Vagina (tissue), 2 donors: ENCODE measurements at places on chromosomes 11 and 22.

DNA sequence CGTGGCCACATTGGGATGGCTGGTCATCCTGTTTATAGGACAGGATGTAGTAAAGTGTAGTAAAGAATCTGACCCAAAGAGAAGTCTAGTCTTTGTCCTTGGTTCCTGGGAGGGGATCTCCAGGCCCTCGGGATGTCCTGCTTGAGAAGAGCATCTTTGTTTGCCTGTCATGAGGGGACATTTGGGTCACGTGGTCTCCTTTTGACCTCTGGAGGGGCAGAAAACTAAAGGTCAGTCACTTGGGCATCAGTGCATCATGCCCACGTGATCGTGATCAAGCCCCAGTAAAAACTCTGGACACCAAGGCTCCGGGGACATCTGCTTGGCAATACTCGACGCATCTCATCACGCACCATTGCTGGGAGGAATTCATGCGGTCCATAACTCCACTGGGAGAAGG lies 9.1 kb downstream of the SMIM38 start:
- no peak for DNase-seq

- DNase-seq, result no peak
Observed at GRCh38 chr22:38163844-38164550, 17.6 kb downstream of the PLA2G6 start.

DNA sequence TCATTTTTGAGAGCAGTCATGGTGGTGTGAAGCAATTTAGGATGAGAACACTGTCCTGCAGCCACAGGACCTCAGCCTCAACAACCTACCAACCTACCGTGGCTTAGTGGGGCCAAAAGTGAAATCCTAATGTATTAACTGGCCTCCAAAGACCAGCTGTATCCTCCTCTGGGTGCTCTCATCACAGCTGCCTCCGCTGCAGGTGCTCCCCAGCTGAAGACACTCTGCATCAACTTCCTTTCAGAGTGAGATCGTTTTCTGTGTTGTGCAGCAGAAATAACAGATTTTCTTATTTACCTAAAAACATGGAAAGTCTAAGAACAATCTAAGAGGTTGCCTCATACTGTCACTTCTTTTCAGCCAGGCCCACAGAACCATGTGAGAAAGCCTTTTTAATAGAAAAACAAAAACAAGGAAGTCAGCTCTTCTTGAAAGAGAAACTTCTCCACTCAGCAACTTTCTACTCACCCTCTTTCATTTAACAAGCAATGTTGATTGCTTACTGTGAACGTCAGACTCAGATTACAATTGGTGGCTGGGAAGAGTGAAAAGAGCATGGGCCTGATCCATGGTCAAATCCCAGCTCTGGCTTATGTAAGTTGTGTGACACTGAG lies 136.1 kb downstream of the TENM4 start:
- no peak for DNase-seq

GRCh38 chr11:34643846-34644245 lies 23.0 kb downstream of the EHF start:
- DNase-seq, result no peak

DNA sequence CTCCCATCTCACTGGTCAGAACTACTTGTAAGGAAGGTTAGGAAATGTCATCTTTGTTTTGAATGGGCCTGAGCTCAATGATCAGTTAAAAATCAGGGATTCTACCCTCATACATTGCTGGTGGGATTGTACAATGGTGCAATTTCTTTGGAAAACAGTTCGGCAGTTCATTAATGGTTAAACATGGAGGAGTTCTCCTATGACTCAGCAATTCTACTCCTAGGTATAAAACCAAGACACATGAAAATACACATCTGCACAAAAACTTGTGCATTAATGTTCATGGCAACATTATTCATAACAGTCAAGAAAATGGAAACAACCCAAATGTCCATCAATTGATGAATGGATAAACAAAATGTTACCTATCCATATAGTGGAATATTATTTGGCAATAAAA lies 4.9 kb upstream of the APOA5 start:
- no peak for DNase-seq

DNA sequence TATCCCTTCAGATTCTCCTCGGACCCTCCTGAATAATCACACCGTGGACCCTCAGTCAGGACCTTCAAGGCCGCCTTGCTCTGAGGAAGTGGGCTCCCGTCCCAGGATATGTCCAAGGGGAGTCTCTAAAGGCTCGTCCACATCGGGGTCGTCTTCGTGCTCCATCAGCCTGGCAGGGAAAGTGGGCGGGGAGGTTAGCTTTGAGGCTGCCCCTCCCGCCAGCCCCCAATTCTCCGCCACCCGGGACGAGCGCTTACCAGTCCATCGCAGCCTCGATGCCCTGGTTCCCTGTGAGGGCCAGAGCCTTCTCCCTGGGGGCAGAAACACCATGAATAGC lies 472 bp downstream of the UBXN1 start:
- DNase-seq, result no peak
